ENCODE measurements at places on chromosomes 12 and 14.

DNA sequence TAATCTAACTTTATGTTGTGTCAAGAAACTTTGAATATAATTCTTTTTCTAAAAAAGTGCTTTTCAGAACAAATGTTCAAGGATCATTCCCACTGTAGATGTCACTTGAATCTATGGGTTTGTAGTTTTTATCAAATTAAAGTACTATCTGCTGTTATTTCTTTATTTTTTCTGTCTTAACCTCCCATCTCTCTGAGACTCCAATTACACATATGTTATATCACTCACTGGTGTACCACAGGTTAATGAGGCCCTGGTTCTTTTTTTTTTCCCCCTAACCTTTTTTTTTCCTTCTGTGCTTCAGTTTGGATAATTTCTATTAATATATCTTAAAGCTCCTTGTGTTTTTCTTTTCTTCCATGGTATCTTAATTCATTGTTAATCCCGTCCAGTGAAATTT, 279.9 kb upstream of the RGS6 start:
- DNase-seq = no peak
- no peak overlapping the region for H3K27ac ChIP-seq
- peaks cover 27% of the 10 kb centered on the region for H3K4me1 ChIP-seq
- H3K27me3 ChIP-seq = no peaks in the 10 kb centered on the region
- no peak overlapping the region for H3K4me3 ChIP-seq

- DNase-seq = no peak
- no peaks in the 10 kb centered on the region for H3K27me3 ChIP-seq
- no peaks in the 10 kb centered on the region for H3K36me3 ChIP-seq
- peaks cover 28% of the 10 kb centered on the region for H3K4me1 ChIP-seq
Observed at GRCh38 chr12:20264608-20265114, 103.7 kb upstream of the PDE3A start.

DNA sequence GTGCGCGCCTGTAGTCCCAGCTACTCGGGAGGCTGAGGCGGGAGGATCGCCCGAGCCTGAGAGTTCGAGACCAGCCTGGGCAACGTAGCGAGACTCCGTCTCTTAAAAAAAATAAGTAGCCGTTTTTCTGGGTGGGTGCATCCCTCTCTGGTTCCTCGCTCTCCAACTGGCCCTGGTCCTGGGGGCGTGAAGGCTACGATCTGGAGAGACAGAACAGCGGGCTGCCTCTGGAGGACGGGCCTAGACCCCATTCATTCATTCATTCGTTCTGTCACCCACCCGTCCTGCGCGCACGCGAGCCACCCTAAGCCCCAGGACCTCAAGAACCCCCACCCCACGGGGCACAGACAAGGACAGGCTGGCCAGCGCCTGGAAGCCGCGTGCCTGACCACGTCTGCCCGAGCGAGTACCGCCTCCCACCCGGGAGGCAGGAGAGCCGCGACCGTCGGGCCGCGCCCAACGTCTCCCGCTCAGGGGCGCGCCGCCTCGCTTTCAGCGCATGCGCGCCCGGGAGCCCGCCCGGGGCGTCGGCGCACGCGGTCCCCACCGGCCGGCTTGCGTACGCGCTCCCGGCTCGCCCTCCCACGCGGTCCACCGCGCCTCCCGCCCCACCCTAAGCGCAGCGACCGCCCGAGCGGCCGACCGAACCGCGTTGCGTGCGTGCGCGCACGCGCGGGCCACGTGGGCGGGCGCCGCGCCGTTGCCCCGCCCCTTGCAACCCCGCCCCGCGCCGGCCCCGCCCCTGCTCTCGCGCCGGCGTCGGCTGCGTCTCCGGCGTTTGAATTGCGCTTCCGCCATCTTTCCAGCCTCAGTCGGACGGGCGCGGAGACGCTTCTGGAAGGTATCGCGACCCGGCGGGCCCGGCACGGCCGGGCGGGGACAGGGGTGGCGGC, at the start of gene RAN:
RAN (plus strand) TSS at position 781 of the 893 bp plus-strand sequence. CDS start 528 bp downstream, outside the sequence.
- DNase-seq = peak; percentile 79
- peaks cover 33% of the 10 kb centered on the region for H3K36me3 ChIP-seq
- H3K4me3 ChIP-seq = peak within 1 kb of the TSS; percentile 96
- H3K27ac ChIP-seq = peak within 1 kb of the TSS; percentile 99

- peaks cover 15% of the 10 kb centered on the region for H3K27me3 ChIP-seq
- H3K36me3 ChIP-seq = no peaks in the 10 kb centered on the region
- H3K27ac ChIP-seq = no peak overlapping the region
- no peak overlapping the region for H3K4me3 ChIP-seq
- no peaks in the 10 kb centered on the region for H3K4me1 ChIP-seq
Observed at GRCh38 chr12:54723379-54724256, 75.5 kb upstream of the DCD start.

- DNase-seq = peak; percentile 91
- peak overlapping the region; percentile 90 for H3K27ac ChIP-seq
- peaks cover 13% of the 10 kb centered on the region for H3K4me1 ChIP-seq
- no peaks in the 10 kb centered on the region for H3K27me3 ChIP-seq
- peaks cover 5% of the 10 kb centered on the region for H3K36me3 ChIP-seq
- H3K4me3 ChIP-seq = peak overlapping the region; percentile 66
Observed at GRCh38 chr14:102437997-102438915, 71.3 kb downstream of the ANKRD9 start.

Data from neural crest cell (in vitro differentiated cells).